ENCODE measurements at places on chromosomes 13 and 19. TPM values are rescaled to one million over a fixed set of nuclear protein-coding genes. Genes with fewer than 3 reads are reported as not detected.
A peak's percentile ranks its signal among the peaks of the same experiment; 100 is the strongest.

- DNase-seq = no peak
Observed at GRCh38 chr19:46101293-46101692, 23.2 kb downstream of the IGFL3 start.

DNA sequence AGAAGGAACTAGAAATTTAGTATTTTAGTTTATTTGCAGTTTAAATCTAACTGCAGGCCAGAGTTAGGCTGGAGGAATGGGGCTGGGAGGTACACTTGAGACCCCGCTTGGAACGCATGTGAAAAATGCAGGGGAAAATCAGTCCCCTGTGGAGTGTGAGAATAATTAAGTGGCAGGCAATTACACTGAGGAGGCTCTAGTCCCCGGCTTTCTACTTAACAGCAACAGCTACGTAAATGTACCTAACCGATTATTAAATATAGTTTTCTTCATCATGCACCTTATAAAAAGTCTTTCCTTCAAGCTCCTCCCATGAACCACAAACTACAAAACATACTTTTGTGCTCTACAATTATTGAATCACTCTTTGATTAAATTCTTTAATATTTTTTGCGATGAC, 804 bp downstream of the ZNF708 start:
- DNase-seq = no peak

DNA sequence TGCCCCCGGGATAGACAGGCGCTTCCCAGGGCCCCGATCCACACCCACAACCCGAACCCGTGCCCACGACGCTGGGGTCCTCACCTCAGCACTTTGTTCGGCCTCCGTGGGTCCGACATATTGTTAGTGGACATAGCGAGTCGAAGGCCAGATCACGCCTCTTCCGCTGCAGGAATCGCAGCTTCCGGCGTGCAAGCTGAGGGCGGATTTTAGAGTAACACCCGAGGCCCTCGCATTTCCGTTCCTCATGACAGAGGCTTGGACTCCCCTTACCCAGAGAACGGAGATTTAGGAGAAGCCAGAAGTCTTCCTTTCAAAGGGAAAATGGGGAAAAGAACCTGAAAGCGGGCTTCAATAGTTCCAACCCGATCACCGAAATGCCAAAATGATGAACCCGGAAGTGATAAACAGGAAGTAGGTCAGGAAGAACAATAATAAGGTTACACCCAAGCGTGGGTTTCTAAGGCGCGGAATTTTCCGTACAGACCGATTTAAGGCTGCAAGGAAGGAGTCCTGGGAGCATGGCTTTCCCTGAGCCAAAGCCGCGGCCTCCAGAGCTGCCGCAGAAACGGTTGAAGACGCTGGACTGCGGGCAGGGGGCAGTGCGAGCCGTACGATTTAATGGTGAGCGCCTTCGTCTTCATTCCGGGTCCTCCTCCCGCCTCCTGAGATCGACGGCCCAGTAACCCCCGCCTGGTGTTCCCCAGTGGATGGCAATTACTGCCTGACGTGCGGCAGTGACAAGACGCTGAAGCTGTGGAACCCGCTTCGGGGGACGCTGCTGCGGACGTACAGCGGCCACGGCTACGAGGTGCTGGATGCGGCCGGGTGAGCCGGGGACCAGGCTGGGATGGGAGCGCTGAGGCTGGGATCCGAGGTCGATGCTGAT, 2.9 kb downstream of the WDR83 start:
- DNase-seq = peak; percentile 89

DNA sequence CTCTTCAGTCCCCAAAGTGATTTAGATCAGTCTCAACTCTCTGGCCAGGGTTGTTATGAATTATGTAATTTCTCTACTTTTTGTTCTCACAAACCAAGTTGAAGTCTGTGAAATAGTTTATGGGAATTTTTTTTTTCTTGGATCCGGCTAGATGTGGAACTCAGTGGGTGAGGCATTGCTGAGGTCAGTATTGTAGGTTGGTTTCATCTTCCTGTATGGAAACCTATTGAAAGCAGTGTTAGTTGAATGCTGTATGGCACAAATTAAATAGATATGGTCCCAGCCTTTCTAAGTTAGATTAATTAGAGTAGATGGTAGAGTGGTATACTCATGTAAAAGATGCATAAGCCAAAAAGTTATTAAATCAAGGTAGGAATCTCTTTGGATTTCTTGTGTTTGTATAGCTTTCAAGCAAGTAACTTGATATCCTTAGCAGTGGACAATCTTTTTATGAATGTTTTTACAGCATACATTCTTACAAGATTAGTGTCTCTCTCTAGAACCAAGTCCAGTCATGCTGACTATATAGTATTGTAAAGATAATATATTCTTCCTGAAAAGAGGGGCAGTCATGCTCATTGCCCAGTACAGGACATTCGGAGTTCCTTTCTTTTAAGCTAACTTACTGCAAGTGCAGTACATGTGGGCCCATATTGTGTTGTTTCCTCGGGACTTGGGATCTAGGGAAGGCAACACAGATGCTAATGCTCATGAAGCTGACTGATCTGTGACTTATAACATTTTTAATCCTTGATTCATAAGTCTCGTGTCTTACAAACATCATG, 2541.1 kb downstream of the PCDH9 start:
- no peak for DNase-seq

- no peak for DNase-seq
Observed at GRCh38 chr13:106597186-106597585, 29.2 kb upstream of the ARGLU1 start.

KCNJ14 gene
- polyA plus RNA-seq = 1.4 TPM

- no peak for DNase-seq
Observed at GRCh38 chr13:44061876-44062275, 182.2 kb downstream of the LACC1 start.

DNA sequence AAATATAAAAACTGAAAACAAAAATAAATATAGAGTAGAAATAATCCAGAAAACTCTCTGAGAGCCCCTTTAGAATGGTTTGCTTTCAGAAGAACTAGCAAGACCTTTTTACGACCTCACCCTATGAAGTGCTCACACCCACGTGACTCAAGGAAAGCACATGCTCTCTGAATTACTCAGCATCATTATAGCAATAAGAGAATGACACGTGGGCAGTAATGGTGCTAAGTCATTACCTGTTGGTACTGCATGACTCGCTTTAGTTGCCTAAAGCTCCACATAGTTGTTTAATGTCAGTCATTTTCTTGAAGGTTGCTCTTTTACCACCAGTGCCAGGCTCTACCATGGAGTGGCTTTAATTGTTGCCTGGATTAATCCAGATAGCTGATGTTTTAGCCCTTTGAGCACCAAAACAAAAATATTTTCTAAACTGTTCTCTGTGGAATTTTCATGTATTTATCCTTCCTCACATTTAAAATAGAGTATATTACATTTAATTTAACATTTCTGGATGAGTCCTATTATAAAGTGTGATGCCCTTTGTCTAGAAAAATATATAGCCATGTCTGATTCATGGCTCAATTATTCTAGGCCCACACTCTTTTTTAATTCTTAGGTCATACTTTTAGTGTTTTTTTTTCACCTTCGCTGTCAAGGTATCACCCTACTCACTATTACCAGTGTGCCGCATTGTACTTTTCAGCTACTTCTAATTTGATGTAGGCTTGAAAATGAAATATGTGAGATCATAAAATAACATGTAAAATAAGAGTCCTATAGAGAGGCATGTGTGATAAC, 56.8 kb downstream of the THSD1 start:
- peak; percentile 6 for DNase-seq

GRCh38 chr13:75458696-75459422, 23.1 kb downstream of the TBC1D4 start:
- DNase-seq = no peak

GRCh38 chr13:110571896-110572777, 10.6 kb upstream of the RAB20 start:
- DNase-seq = no peak

LHB gene
- not detected for polyA plus RNA-seq

GRCh38 chr13:78770601-78771000, 111.6 kb upstream of the OBI1 start:
- DNase-seq = no peak

DNA sequence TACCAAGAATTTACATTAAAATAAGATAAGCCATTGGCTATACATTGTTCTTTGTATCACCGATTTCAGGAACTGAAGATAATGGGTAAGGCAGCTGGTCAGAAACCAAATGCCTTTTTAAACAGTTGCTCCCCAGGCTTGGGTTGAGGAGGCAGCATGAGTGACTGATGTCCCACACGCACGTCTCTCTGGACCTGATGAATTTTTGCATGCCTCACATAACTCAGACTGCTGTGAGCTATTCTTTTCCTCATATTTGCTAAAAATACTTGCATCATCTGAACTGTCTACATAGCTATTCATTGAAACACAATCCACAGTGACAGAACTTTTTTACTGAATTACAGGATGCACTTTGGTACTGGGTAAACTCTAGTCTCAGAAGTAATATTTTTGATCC, 123.6 kb upstream of the MAB21L1 start:
- no peak for DNase-seq

GRCh38 chr19:11437955-11438354, 2.5 kb downstream of the PRKCSH start:
- no peak for DNase-seq

DNA sequence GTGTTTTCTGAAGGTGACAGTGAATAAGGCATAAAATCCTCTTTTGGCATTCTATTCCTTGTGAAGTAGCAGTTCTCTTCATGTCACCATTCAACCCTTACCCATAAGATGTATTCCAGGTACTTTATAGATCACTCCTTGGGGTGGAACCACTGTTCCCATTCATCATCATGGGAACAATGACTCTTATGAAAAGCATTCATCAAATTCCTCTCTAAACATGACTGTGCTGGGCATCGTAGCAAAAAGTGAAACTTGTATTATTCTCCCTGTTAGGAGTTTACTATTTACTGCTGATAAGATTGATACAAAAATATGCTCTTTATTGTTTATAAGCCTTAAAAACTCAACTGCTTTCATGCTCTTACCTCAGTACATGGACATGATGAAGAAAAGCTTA, 793.4 kb downstream of the LIG4 start:
- DNase-seq = no peak

DNA sequence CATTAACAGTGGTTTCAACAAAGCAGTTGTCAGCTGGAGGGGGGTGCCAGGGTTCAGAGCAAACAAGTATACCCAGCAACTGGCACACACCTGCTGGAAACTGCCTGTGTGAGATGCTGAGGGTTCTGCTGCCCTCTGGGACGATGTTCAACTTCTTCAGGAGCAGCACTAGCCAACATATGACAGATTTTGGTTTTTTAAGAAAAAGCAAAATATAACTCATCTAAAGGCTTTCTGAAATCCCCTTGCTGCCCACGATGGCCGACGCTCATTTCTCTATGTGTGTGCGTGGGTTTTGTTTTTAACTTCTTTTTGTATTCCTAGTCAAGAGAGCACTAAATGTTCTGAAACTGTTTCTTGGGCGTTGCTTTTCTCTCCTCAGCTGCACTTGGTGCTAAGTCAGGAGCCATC, 79.9 kb downstream of the MRPL57 start:
- DNase-seq = no peak

- no peak for DNase-seq
Observed at GRCh38 chr13:44576351-44577235, 463 bp upstream of the TSC22D1 start.

DNA sequence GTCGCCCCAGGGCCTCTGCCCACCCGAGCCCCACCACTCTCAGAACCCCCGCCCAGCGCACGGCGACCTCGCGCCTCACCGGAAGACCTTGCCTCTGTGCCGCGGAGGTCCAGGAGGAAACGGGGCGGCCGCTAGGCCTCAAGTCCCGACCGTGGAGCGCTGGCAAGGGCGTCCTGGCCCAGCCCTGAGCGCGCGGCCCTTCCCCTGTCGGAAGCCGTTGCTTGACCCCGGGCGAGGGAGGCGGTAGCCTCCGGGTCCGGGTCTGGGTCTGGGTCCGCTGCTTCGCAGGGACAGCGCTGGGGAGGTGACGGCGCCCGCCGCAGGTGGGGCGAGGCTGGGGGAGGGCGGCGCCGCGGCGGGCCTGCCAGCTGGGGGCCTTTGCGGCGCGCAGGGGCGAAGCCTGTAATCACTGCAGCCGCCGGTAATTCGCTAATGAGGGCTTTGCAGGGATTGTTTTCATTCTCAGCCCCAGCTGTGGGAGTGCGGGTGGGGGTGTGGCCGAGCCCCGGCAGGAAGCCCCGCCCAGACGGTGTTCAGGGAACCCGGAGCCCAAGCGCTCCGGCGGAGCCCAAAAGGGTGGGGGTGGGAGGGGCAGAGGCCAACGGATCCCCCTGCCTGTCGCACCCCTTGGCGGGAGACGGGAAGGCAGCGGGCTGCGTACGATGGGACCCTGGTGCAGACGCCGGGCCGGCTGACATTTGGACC, 8.6 kb downstream of the C19orf25 start:
- DNase-seq = no peak

DNA sequence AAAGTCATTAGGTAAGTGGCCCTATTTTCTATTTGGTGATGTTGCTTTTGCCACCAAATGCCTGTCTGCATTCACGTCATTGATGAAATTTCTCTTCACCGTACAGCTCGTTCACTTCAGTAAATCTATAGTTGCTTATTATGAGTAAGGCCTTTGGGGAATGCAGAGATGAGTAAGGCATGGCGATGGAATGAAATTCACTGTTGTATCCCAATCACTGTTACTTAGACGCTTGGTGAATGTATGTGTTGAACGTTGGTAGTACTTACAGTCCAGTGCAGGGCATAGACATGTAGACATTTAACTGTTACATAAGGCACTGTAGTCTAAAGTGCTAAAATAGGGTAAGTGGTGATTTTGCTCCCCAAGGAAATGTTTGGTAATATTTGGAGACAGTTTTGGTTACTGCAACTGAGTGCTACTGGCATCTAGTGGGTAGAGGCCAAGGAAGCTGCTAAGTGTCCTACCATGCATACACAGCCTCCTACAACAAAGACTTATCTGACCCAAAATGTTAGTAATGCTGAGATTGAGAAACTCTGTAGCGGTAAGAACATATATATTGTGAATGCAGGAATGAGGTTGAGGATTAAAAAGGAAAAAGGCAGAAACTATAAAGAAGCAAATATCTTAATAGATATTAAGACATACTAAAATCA, 5.8 kb downstream of the AKAP11 start:
- no peak for DNase-seq

- DNase-seq = peak; percentile 71
Observed at GRCh38 chr13:24693862-24694471, 13.8 kb downstream of the ATP12A start.

STARD13 gene
- polyA plus RNA-seq = 2.9 TPM

GRCh38 chr13:49714757-49715156, 23.5 kb upstream of the EBPL start:
- DNase-seq = no peak

- no peak for DNase-seq
Observed at GRCh38 chr19:6250909-6251308, 28.9 kb downstream of the MLLT1 start.

GRCh38 chr13:44899967-44900366, 89.3 kb downstream of the NUFIP1 start:
- no peak for DNase-seq

GPR42 gene
- not detected for polyA plus RNA-seq

ZNF534 gene
- polyA plus RNA-seq = not detected

FAM83E gene
- polyA plus RNA-seq = 0.24 TPM

Measured in A549 (cell line).